ENCODE measurements at places on chromosomes 11 and 22.

DNA sequence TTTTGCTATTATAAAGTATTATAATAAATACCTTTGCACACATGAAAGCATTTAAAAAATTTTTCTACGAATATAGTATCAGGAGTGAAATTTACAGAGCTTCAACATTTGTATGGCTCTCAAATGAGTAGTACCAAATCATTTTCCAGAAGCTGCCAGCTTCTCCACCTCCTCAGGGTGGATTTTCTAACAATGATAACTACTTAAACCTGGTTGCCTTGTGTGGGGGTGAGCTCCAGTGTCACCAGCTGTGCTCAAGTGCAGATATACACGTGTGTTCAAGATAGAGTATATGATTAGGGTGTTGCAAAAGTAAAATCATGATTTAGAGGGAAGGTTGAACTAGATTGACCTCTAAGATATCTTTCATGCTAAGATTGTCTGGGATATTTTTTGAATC is 48.2 kb downstream of the HORMAD2 start:
- DNase-seq, result no peak

GRCh38 chr11:78336877-78337553 is 80.6 kb downstream of the GAB2 start:
- no peak for DNase-seq

DNA sequence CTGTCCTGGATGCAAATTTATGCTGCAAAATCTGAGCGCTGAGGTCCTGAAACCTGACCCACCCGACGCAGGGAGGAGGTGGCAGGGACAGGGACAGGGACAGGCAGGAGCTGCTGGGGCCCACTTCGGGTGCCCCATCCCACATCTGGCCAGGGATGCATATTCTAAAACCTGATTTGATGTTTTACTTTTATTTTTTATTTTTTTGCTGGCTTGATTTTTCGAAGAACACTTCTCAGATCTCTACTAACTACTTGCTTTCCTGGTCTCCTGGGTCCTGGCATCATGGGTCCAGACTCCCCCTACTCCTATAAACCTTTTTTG is 652 bp upstream of the PVALB start:
- no peak for DNase-seq

DNA sequence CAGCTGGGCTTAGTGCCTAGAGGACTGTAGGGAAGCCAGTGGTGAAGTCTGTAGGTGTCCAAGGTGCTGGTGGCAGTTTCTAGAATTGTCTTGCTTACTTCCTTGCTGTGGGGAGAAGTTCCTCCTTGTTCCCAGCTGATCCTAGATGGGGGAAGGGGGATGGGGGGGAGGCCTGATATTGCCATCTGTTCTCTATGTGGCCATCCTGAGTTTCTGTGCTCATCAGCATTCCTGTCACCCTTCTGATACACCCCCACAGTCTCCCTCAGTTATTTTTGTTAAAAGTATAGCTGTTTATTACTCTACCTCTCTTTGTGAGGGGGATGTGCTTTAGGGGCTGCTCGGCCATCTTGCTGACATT is 36.5 kb downstream of the MADD start:
- no peak for DNase-seq

DNA sequence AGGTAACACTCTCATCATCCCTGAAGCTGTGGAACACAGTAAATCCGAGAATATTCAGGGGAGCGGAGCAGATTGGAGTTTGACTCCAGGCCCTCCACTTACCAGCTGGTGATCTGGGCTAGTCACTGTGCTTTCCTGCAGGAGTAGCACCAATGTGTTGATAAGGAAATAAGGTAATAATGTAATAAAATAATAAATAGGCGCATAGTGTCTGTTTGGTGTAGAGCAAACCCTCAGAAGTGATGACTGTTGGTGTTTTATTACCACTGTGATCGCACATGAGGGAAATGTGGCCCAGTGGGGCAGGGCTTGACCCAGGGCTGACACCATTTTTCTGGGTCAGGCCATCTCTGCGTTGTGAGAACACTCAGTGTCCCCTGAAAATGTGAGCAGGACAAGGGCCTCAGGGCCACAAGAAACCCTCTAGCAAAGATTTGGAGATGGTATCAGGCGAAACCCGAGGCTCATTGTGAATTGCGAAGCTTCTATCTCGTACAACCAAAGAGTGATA is 563.9 kb upstream of the B3GAT1 start:
- no peak for DNase-seq

GRCh38 chr22:50305923-50306566 is 1.4 kb downstream of the PLXNB2 start:
- peak; percentile 70 for DNase-seq

Data from lung microvascular endothelial cell (primary cell).